ENCODE measurements at places on chromosomes 6 and 20.

- DNase-seq: no peak
Measured at GRCh38 chr20:56202493-56203077, 45.9 kb upstream of the MC3R start.

GRCh38 chr6:52985228-52985627, 9.9 kb downstream of the GSTA4 start:
- DNase-seq: no peak

DNA sequence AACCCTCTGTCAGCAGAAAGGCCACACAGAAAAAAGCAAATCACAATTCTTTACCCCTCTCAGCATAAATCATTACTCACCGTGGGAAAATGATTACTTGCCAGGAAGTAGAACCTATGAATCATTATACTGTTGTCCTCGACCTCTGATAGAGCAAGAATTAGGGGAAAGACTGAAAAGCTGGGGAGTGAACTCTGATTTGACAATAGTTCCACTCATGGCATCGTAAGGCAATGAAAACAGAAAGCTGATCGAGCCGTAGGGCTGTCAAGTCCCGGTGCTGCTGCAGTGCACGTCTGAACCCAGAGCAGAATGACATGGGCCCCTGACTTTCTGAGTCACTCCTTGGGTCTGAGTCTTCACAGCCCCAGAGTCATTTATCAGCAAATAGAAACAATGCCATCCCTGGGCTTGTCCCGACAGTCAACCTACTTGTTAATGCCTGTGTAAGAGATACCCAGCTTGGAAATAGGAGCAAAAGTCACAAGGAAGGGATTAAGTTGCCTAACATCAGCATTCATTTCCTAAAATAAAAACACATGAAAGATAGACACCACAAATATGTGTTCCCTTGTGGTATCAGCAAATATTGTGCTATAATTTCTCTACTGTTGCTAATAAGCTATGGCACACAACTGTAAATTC, 224.8 kb upstream of the MARCKS start:
- DNase-seq: no peak

DNA sequence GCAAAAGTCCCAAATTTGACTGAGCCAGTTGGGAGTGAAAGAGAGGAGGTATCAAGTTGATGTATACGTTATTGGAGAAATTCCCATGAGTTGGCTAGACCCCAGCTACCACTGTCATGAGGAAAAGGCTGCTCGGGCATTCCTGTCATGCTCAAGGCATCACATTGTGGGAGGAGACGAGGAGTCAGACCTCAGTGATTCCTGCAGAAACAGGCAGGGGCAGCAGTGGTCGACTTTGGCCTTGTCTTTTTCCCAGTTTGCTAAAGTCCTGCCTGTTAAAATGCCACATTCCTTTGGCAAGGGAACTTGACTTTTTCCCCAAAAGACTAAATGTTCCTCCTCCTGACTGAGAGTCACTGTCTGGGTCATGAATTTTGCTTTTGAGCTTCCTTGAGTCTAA, 295.5 kb upstream of the HS3ST5 start:
- DNase-seq: no peak

- no peak for DNase-seq
Measured at GRCh38 chr6:111552241-111552744, 53.4 kb downstream of the TRAF3IP2 start.

- no peak for DNase-seq
Measured at GRCh38 chr6:56524891-56525703, 117.6 kb downstream of the DST start.

- no peak for DNase-seq
Measured at GRCh38 chr6:20205722-20206161, 6.5 kb downstream of the MBOAT1 start.

DNA sequence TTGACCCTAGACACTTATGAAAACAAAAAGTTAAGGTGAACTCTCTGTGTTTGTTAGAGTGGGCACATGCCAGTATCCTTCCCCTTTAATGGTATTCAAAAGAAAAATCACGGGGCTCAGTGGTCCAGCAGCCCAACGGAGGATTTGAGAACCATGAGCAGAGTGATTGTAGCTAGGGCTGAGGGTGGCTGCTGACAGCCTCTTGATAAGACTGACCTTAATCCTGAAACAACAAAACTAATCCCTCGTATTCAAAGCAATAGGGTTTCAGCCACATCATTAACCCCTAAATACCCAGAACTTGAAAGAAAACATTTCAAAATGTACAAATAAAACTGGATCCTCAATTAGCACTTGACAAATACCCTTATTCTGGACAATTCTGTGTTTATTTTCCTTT, 95.1 kb downstream of the SNAP25 start:
- no peak for DNase-seq

- DNase-seq: no peak
Measured at GRCh38 chr6:120671519-120671918, 662.8 kb downstream of the TBC1D32 start.

- no peak for DNase-seq
Measured at GRCh38 chr20:19223640-19224039, 11.2 kb downstream of the SLC24A3 start.

- DNase-seq: no peak
Measured at GRCh38 chr6:96898241-96898851, 655 bp upstream of the NDUFAF4 start.

DNA sequence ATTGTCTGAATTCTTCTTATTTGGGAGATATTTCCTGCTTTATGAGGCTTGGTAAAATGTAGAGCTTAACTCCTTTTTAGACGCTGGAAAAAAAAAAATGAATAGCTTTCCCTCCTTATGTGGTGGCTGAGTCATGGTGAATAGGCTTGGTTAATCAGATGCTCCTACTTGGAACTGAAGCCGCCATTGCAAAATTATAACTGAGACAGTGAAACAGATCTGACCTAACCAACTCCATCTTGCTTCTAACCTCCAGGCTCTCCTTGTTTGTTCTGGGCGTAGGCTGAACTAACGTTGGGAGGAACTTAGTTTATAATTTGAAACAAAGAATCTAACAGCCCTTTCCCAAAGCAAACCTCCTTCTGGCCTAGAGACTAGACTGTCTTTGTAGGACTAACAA, 43.2 kb upstream of the PLCB4 start:
- DNase-seq: no peak

- DNase-seq: no peak
Measured at GRCh38 chr6:33905071-33905609, 101.3 kb upstream of the MLN start.

GRCh38 chr20:20399531-20400500, 31.9 kb downstream of the INSM1 start:
- no peak for DNase-seq

DNA sequence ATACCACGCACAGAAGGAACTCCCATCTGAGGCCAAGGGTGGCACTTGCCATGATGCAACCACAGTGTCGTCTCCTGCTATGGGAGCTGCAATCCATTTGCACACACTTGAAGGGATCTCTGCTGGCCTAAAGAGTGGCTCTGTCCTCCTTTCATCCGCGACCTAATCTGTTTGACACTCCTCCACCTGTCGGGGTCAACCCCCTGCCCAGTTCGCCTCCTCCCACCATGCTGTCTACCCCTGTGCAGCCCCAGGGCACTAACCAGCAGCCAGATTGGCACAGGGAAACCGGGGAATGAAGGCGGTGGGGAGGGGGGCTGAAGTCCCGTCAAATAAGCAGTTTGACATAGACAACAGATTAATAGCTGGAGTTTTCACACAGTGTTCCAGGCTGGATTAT, 58.1 kb upstream of the FOXQ1 start:
- DNase-seq: no peak

- DNase-seq: no peak
Measured at GRCh38 chr6:121724576-121724975, 289.1 kb downstream of the GJA1 start.

- no peak for DNase-seq
Measured at GRCh38 chr6:34593701-34594100, 37.6 kb upstream of the SPDEF start.
